ENCODE measurements at places on chromosomes 3 and 15.

DNA sequence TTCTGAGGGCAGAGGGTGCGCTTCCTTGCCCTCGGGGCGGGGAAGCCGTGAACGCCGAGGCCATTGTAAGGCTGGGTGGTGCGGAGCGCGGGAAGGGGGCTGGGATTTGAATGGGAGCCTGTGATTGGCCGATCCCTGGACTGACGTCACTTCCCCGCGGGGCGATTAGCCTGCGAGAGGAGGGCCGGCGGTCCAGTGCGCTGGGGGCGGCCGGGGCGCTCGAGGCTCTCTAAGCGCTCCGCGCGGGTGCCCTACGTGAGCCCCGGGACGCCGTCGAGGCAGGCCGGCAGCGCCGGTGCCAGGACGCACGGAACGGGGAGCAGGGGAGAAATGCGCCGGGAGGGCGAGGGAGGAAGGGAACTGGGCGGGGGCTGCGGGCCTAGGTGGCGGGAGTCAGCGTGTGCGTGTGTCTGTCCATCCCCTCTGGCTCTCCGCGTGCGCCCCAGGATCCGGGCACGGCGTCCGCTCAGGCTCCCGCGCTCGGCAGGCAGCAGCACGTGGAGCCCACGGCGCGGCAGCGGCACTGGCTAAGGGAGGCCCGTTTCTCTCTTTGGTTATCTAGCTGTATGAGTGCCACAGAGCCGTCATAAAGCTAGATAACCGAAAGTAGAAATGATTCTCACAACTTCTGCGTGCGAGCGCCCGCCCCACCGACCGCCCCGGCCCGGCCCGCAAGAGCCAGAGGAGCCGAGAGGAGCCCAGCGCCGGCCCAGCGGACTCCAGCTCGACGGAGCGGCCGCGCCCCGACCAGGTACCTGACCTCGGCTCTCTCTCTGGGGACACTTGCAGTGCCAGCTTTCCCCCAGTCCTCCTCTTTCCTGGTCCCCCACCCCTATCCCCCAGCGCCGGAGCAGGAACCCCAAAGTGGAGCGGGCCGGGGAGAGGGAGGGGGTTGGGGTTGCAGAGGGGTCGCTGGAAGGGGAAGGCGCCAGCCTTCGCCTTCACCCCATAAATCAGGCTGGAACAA lies 33.1 kb upstream of the POLG start:
- no peak for DNase-seq

- DNase-seq, result no peak
These were observed 63.1 kb downstream of the TBL1XR1 start for GRCh38 chr3:177133860-177134815.

DNA sequence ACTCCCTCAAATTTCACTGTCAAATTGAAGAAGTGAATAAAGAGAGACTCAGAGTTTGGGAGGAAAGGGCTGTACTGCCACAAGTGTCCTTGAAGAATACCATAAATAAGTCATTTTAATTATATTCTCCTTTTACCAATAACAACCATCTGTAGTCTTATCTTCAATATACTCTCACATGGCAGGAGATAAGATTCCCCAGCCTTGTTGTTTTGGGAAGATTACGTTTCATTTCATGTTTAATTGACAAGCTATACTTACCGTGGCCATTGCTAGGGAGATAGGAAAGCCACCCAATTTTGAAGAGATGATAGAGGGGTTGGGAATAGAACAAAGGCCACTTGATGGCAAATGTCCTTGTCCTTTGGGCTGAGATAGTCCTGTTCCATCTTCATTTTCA lies 2.3 kb downstream of the MINDY4B start:
- no peak for DNase-seq

DNA sequence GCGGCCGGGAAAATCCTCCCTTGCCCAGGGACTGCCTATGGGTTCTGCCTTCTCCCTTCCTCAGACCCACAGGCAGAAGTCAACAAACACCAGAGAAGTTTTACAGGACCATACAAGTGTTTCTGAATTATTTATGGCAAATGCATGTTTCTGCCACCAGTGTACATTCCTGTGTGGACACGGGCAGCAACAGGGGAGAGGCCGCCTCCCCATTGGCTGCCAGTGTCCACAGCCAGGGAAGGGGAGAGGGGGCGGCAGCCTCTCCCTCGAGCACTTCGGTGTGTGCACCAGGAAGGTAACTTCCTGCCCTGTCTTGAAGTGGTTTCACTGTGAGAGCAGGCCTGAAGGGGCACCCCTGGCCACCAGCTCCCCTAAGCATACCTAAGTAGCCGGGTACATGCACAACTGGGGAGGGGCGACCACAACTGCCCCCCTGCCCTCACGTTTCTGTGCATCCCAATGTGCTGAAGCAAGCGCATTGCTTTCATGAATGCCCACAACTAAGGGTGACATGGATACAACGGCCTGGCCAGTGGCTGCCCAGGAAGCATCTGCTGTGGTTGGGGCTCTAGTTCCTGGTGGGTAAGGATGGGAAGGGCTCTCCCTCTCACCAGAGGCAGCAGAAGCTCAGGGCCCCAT lies 14.8 kb upstream of the SHISA5 start:
- no peak for DNase-seq

GRCh38 chr15:62792986-62793751 lies 249.4 kb upstream of the TPM1 start:
- no peak for DNase-seq

DNA sequence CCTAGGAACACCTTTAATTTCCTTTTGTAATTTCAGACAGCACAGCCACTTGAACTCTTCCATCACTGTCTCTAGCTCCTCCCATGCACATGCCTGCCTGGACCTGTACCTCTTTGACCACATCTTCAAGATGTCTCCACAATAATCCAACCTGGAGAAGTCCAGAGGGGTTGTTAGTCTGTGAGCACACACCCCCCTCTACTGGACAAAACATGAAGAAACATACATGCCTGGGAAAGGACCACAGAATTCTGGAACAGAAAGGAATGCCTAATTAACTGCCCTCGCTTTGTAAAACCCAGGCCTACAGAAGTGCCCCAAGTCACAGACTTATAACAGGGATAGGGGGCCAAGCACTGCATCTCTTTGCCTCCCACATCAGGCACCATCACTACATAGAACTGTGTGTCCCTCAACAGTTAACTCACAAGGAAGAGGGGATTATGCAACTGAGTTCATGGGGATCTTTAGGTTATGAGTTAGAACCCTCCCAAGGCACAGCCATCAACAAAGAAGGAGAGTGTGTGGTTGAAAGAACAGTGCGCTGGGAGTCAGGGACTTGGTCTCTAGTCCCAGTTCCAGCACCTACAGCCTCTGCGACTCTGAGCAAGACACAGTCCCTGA lies 61.7 kb downstream of the FMN1 start:
- no peak for DNase-seq

DNA sequence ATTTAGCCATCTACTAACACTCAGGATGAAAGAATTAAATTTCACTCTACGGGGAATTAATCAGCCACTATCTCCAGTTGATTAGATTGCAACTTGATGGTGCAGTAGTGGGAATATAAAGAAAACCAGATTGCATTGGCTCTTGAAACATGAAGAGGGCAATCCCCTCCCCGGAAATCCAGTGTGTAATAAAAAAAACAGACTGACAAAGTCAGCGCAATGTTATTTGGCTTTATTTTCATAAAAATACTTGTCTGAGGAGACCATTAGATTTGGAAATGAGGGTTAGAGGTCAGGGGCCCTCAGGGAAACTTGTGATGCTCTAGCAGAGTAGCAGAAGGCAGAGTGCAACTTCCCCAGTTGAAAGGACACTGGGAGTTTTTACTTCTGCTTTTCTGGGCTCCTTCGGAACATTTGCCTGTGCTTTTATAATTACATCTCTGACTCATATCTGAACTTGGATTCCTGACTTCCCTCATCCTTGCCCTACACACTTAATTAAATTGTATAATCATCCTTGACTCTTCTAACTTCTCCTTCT lies 326.8 kb downstream of the TUSC7 start:
- DNase-seq, result no peak

DNA sequence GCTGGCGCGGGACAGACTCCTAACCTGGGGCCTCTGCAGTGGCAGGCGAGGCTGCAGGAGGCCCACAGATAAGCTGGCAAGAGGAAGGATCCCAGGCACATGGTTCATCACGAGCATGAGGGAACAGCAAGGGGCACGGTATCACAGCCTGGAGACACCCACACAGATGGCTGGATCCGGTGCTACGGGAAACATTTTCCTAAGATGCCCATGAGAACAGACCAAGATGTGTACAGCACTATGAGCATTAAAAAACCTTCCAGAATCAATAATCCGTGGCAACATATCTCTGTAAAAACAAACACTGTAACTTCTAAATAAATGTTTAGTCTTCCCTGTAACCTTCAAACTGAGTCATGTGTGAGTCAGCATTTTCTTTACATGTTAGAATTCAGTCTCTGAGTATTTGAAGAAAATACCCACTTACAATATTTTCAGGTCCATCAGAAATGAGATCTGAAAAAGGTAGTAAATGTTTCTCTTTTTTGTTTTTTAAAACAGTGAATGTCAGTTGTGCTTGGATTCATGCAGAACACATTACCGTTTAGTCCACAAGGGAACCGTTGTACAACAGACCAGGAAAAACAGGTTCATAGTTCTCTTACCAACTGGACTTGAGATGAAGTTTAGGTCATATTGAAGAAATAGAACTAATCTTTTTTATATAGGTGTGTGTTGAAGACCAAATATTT lies 75.9 kb downstream of the BOC start:
- DNase-seq, result no peak

DNA sequence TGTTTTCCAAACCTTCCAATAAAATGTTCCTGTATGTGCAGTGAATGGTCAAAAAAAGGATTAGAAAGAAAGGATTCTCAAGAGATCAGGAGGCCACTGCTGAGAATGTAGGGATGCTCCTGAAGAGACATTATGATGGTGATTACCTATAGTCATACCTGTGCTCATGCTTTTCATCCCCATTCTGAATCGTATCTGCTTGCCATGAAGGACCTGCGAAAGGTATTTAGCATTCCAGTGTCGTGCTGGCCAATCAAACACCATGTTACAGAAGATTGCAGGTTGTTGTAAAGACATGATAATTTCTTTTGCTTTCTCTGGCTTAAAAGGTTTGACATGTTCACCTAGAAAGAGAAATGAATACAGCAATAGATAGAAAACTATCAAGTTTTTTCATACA lies 16.1 kb downstream of the HSPBAP1 start:
- no peak for DNase-seq

- DNase-seq, result peak; percentile 4
These were observed at the start of gene PAQR9 for GRCh38 chr3:142963516-142964448. Gene PAQR9 (minus strand): TSS chr3:142963674. CDS start chr3:142963336, 338 bp downstream.

GRCh38 chr15:63805993-63806980 lies 27.5 kb downstream of the HERC1 start:
- no peak for DNase-seq

GRCh38 chr3:27287052-27287451 lies 82.1 kb downstream of the NEK10 start:
- no peak for DNase-seq

DNA sequence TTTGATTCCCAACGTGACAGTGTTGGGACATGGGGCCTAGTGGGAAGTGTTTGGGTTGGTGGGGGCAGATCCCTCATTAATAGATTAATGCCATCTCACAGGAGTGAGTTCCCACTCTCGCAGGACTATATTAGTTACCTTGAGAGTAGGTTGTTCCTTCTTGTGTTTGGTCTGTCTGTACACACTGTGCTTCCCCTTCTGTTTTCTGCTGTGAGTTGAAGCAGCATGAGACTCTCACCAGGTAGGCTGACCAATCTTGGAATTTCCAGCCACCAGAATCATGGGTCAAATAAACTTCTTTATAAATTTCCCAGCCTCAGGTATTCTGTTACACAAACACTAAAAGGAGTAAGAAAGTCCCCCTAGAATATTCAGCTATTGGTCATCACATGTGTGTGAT lies 145.4 kb downstream of the ERC2 start:
- DNase-seq, result no peak

DNA sequence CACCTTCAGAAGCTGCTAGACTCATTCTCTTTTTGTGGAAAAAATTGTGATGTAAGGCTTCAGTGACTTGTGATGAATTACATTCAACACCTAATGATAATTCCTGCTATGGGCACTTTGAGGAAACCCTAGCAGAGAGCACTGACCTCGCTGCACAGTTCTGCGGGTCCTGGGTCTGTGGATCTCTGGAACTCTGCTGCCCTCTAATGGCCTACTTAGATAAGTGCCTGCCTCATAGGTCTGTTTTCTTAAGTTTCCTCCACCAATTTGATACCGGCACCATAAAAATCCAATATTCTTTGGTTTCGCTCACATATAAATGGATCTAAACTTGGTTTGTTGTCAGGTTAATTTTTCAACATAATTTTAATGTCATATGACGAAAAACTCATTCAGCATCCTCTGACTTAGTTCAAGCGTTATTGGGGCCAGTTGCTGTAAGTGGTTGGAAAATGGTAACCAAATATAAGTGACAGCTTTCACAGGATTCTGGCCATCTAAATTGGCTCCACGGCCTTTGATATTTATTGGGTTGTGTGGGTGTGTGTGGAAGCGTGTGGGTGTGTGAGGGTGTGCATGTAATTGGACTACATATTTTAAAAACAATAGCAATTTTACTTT lies 10.4 kb downstream of the SLITRK3 start:
- DNase-seq, result peak; percentile 30

DNA sequence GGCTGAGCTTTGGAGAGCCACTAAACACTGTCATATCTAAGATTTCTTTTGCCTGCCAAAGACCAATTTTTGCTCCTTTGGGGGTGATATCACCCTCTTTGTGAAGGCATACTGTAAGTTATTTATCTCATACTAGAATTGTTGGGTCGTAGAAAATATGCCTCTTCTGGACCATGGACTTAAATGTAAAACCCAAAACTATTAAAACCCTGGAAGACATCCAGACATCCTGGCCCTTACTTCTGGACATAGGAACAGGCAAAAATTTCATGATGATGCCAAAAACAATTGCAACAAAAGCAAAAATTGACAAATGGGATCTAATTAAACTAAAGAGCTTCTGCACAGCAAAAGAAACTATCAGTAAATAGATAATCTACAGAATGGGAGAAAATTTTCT lies 172.2 kb downstream of the ATG7 start:
- DNase-seq, result no peak

DNA sequence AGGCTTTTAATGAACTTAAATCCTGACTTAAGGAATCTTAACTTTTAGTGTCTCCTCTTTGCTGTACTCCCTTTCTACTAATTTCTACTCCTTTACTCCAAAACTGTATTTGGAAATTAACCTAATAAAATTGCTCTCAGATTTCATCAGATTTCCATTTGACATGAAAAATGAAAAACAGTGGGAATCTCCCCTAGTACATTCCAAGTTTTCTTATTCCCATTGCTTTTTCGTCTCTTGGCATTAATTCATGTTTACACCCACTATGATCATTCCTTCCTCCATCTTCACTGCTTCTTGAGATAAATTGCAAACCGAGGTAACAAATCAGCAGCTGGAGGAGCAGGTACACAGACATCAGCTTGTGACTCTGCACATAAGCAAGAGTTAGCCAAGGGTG lies 208.7 kb downstream of the VGLL3 start:
- no peak for DNase-seq

- no peak for DNase-seq
These were observed 47.0 kb downstream of the LRRFIP2 start for GRCh38 chr3:37127340-37127739.

DNA sequence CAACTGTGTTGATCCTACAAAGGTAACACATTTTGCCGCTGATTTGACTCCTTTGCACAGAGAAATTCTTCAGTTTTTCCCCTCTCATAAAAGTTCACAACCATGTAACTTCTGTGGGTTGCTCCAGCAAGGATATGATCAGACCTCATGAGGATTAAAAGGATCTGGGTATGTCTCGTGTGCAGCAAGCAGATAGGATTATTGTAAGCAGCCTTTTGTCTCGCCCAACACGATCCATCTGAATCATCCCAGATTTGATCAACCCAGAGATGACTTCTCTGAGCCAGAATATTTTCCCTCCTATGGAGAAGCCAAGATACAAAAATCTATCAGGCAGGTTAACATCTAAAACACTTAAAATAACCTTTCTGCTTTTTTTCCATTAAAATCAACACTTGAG lies 12.8 kb upstream of the BNIP2 start:
- no peak for DNase-seq

GRCh38 chr3:182259579-182259978 lies 533.7 kb upstream of the ATP11B start:
- no peak for DNase-seq

Data from stimulated activated CD4-positive, alpha-beta T cell treated with anti-CD3 and anti-CD28 coated beads, Interleukin-2, amount 100 ng/mL, for 48 hours (primary cell).